RWPE2 (cell line): ENCODE measurements at places on chromosomes 12 and 14.

DNA sequence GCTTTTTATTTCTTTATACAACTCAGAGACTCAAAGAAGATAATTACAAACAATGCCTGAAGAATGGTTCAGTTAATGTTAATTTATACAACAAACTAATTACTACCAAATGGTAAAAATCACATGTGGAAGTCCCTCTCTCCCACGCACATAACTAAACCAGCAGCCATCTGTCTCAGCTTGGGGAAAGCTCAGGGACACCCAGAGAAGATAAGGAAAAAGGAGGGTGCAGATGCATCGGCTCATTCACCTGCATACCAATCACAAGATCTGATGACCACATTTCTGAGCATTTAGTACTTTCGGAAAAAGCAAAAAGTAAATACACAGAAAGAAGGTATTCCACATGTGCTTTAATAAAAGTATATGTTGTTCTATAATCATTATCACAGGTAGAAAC is 136.3 kb downstream of the SOX5 start:
- no peak overlapping the region for H3K4me3 ChIP-seq
- no peaks in the 10 kb centered on the region for H3K36me3 ChIP-seq

DNA sequence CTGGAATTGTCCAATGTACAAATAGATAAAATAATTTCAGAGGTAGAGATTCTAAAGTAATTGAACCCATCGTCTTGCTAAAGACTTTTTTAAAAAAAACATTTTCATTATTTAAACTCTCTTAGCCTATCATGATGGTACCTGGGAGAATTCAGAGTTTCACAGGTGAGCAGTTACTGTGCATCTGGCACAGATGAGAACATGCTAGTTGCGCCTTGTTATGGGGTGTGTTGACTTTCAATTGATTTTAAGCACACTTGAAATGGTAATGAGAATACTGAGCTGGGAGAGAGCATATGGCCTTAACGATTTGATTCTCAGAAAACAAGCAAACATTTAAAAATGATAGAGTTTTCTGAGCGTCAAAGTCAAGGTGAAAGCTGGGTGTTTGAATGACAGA is 66.6 kb downstream of the FLRT2 start:
- no peak for DNase-seq
- H3K27me3 ChIP-seq, result no peaks in the 10 kb centered on the region
- H3K4me1 ChIP-seq, result no peaks in the 10 kb centered on the region
- H3K36me3 ChIP-seq, result 0 out of 2 replicates have a peak, but pooled peaks cover 5% of the 10 kb centered on the region

DNA sequence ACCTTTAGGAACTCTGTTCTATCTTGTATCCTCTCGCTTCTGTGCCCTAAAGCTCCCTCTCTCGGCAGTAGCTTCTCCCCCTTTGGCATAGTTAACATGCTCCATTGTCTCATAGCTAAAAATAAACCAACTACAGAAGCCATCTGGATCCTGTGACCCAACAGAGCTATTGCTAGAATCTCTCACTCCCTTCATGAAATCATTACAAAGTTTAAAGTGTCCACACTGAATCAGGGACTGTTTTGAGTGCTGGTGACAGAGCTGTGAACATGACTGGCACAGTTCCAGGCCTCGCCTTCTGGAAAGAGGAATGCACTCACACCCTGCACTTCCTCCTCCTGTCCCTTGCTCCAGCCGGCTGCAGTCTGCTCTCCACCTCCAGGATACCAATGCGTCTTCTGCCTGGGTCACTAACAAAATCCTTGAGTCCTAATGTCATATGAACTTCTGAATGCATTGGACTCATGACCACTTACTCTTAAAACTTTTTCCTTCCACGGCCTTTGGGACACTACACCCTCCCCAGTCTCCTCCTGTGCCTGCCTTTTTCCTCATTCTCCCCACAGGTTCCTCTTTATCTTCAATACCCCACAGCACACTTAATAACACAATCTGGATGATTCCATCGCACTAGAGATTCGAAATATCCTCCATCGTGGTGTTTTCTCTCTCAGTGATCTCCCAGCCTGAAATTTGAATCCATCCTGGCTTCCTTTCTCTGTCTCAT is 13.2 kb downstream of the PLBD1 start:
- no peaks in the 10 kb centered on the region for H3K4me1 ChIP-seq
- H3K27ac ChIP-seq, result no peak overlapping the region
- no peak for DNase-seq
- no peaks in the 10 kb centered on the region for H3K36me3 ChIP-seq
- no peaks in the 10 kb centered on the region for H3K27me3 ChIP-seq
- no peak overlapping the region for H3K4me3 ChIP-seq

- peaks cover 37% of the 10 kb centered on the region for H3K36me3 ChIP-seq
- H3K4me1 ChIP-seq, result no peaks in the 10 kb centered on the region
- DNase-seq, result no peak
Measured at GRCh38 chr12:56040963-56041551, 661 bp upstream of the RPS26 start.

DNA sequence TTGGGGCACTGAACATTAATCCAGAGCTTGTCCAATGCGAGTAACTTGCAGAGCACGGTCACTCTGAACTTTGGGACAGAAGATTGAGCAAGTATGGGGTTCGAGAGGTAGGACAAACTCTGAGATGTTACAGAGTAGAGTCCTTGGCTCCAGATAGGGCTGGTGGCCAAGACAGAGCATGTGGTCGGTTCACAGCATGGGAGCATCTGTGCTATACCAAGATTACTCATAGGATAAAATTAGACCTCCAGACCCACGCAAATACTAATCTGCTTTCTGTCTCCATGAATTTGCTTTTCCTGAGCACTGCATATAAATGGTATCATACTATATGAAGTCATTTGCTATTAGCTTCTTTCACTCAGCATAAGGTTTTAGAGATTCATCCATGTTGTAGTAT is 93.4 kb upstream of the TBX5 start:
- H3K27ac ChIP-seq, result no peak overlapping the region
- no peak overlapping the region for H3K4me3 ChIP-seq
- no peaks in the 10 kb centered on the region for H3K36me3 ChIP-seq
- DNase-seq, result no peak

- peaks cover 14% of the 10 kb centered on the region for H3K27me3 ChIP-seq
- no peaks in the 10 kb centered on the region for H3K4me1 ChIP-seq
- H3K36me3 ChIP-seq, result no peaks in the 10 kb centered on the region
- no peak for DNase-seq
Measured at GRCh38 chr14:41047763-41048162, 558.9 kb upstream of the LRFN5 start.

GRCh38 chr12:55972042-55972441 is 1.8 kb upstream of the RAB5B start:
- peaks cover 15% of the 10 kb centered on the region for H3K4me1 ChIP-seq
- no peaks in the 10 kb centered on the region for H3K27me3 ChIP-seq
- H3K27ac ChIP-seq, result peak overlapping the region; percentile 86
- H3K4me3 ChIP-seq, result no peak overlapping the region
- H3K36me3 ChIP-seq, result peaks cover 45% of the 10 kb centered on the region

DNA sequence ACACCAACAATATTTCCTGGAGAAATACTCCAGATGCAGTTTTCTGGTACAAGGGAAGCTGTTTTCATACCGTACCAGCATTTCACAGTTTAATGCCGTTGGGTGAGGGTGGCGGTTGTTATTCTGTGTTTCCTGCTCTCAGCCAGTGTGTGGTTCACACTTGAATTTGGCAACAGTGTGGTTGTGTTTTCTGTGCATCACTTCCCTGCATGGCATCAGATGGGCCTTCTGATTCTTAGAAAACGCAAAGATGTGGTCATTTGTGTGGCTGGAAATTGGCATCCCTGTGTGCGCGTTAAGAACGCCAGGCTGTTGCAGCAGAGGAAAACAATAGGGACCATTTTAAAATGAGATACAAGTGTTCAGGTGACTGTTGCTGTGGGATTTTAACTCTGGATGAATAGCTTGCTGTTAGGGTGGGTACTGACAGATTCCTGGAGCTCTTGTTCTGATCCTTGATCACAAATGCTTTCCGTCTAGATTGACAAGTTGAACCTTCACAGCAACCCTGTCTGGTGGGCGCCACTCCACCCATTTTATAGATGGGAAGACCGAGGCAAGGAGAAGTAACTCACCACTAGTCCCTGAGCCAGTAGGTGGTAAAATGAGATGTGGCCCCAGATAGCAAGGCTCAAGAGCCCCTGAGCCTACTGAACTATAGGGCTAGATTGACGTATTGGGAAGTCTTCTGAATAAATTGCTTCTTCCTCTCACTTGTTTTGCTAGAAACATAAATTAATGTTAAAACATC is 231.2 kb downstream of the CHST11 start:
- DNase-seq, result no peak
- no peak overlapping the region for H3K4me3 ChIP-seq
- no peaks in the 10 kb centered on the region for H3K27me3 ChIP-seq
- peaks cover 11% of the 10 kb centered on the region for H3K4me1 ChIP-seq

- H3K27ac ChIP-seq, result no peak overlapping the region
- no peak overlapping the region for H3K4me3 ChIP-seq
- no peaks in the 10 kb centered on the region for H3K36me3 ChIP-seq
- no peaks in the 10 kb centered on the region for H3K27me3 ChIP-seq
- DNase-seq, result no peak
Measured at GRCh38 chr12:105949391-105949790, 189.4 kb downstream of the NUAK1 start.

DNA sequence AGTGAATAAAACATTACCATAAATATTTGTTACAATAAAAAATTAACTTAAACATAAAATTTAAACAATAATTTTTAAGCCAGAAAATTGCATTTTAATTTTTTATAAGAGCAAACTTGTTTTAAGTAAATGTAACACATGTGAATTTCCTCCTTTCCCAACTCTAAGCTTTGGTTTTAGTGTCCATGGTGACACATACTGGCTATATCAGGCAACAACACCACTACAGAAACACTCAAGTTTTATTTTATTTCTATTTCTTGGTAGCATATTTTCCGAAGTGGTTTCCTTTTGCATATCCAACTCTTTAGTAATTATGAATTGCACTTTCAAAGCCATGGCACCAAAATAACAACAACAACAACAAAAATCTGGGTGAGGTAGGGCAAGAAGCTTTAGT is 2.2 kb downstream of the NELL2 start:
- H3K27me3 ChIP-seq, result peaks cover 71% of the 10 kb centered on the region
- no peak overlapping the region for H3K27ac ChIP-seq
- DNase-seq, result no peak
- peaks cover 3% of the 10 kb centered on the region for H3K4me1 ChIP-seq
- H3K4me3 ChIP-seq, result no peak overlapping the region

DNA sequence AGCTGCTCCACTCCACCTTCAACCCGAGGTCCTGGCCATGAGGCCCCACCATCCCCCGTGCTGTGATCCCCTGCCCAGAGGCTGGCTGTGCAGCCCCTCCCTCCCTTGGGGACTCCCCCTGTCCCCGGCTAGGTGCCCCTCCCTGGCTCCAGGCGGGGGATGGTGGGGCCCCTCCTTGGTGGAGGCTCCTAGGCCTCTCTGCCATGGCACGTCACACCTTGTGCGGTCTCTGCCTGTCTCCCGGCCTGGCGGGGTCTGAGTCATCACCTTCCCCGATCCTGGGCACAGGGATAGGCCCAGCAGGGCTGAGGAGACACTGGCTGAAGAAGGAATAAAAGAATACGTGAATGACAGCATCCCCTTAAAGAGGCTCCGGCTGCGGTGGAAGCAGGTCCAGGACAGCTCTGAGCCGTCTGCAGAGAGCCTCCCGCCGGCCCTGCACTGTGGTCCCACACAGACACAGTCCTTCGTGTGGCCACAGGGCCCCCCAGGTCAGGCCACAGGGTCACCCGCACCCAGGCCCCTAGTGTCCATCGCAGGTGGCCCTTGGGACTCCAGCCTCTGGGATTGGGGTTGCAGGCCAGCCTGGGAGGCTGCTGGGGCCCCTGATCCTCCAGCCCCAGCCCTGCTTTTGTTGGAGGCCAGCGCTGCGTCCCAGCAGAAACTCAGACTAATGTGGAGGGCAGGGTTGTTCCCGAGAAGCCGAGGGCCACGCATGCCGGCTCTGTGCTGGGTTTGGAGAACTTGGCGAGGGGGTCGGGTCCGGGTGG is 43.6 kb downstream of the KIF26A start:
- H3K4me3 ChIP-seq, result no peak overlapping the region
- H3K27me3 ChIP-seq, result no peaks in the 10 kb centered on the region
- DNase-seq, result no peak
- peaks cover 22% of the 10 kb centered on the region for H3K4me1 ChIP-seq
- H3K27ac ChIP-seq, result no peak overlapping the region

- 0 out of 2 replicates have a peak, but pooled peaks cover 13% of the 10 kb centered on the region for H3K36me3 ChIP-seq
- no peaks in the 10 kb centered on the region for H3K4me1 ChIP-seq
- no peaks in the 10 kb centered on the region for H3K27me3 ChIP-seq
- H3K4me3 ChIP-seq, result no peak overlapping the region
Measured at GRCh38 chr12:57803319-57803893, 15.1 kb downstream of the AVIL start.

GRCh38 chr14:64730681-64731080 is 26.5 kb downstream of the PLEKHG3 start:
- no peak overlapping the region for H3K4me3 ChIP-seq
- no peaks in the 10 kb centered on the region for H3K27me3 ChIP-seq
- peak; percentile 51 for DNase-seq
- no peak overlapping the region for H3K27ac ChIP-seq
- peaks cover 14% of the 10 kb centered on the region for H3K4me1 ChIP-seq
